ENCODE measurements at places on chromosomes 4 and X.

DNA sequence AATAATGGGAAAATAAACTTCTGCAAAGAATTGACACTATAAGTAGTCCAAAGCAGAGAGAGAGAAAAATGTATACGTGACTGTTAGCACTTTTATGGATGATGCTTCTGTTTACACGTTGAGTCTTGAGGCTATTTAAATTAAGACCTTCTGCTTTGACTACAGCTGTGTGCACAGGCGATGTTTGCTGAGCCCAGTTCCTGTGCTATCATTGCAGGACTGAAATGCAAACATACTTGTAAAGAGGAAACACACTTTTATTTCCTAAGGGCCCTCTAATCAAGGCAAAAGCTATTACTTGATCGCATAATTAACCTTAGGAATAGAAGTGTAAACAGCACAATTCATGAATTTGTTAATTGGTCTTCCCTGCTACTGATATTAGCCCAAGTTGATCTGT lies 226.9 kb downstream of the FBXW7 start:
- DNase-seq: no peak

DNA sequence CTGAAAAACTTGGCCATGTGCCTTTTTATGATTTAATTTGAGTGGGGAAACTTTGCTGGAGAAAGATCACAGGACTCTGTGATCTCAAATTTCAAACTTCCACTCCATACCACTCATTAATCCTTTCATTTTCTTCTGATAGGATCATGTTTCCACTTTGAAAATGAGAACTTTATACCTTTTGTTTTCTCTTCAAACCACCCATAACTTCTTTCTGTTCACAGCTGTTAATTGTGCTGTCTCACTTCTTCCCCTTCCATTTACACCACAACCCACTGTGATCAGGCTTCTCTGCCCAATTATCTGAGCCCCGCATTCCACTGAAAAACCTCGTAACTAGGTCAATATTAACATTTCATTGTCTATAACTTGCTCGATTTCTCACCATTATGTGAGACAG lies 47.0 kb upstream of the ARSJ start:
- DNase-seq: no peak

DNA sequence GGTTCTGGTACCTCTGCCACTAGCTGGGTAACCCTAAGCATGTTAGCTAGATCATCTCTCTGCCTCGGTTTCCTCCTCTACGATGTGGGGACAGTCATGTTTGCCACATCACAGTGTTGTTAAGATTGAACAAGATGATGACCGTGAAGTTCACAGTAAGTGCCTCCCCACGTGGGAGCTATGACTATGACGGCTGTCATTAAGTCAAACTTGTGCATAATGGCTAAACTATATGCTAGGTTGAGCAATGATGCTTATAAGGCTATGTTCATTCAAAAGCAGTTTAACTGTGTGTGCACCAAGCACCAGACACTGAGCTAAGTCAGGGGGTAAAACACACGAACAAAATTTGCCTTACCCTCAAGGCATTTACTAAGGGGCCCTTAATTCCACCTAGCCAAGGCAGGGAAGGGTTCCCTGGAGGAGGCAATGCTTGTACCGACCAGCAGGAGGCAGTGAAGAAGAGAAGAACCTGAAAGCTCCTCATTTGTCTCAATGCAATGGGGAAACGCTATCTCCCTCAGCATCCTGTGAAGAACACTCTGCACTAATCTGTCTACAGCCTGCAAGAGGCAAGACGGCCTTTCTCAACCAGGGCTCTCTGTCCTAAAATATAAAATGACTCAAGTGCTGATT lies 52.9 kb downstream of the MAP7D2 start:
- no peak for DNase-seq

- no peak for DNase-seq
Observed at GRCh38 chr4:165874791-165875371, 1.8 kb downstream of the TLL1 start.

All from stimulated activated CD8-positive, alpha-beta memory T cell treated with anti-CD3 and anti-CD28 coated beads, Interleukin-2, amount 100 ng/mL, for 1 hour (primary cell).